ENCODE measurements at places on chromosomes 3 and 15.

DNA sequence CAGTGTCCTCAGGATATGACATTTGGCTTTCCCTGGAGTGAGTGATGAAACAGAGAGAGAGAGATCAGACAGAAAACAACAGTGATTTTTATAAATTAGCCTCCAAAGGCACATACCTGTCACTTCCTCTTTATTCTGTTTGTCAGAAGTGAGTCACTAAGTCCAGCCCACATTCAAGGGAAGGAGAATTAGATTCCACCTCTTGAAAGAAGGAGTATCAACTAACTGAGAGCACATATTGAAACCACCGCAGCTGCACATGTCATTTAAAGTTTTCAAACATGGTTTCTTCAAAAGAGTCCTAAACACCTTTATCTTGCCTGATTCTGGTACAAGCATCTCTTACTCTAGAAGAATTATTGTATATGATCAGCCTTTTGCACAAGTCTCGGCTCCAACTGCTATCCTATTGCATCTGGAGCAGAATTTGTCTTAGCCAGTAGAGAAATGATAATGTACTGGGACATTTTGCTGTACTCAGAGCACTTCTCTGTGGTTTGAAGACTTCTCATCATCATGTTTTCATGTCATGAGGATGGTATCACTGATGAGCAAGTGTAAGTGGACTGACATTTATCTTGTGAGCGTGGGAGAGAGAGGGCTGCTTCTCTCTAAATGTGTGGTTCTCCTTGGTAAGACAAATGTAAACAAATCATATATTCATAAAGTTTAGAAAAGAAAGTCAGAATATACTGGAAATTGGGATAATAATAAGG, 338.9 kb upstream of the CFAP20DC start:
- no peak for DNase-seq

DNA sequence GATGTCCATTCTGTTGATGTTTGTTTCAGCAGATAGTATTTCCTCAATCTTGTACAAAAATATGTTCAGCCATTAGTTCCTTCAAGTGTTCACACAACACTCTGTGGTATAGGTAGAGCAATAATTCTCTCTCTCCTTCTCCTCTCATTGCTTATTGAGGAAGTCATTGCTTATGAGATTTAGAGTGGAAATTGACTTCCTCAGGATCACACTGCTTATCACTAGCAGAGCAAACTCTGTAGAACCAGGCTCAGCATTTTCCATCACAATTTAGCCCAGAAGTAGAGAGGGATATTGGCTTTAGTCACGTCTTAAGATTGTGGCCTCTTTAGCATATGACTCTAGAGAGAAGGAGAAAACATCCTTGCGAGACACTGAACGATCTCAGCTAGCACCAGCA, 31.2 kb downstream of the RAB11A start:
- DNase-seq, result no peak

GRCh38 chr3:60086811-60087210, 1037.0 kb upstream of the CFAP20DC start:
- peak; percentile 3 for DNase-seq

- peak; percentile 75 for DNase-seq
Observed at GRCh38 chr3:39809181-39809994, at the start of gene MYRIP. TSS of gene MYRIP (plus strand) at chr3:39809609. CDS start at chr3:39900817, 91,208 bp downstream.

- DNase-seq, result no peak
Observed at GRCh38 chr3:181868576-181869082, 156.9 kb downstream of the SOX2 start.

GRCh38 chr15:77030048-77030927, 35.4 kb downstream of the PSTPIP1 start:
- DNase-seq, result no peak

DNA sequence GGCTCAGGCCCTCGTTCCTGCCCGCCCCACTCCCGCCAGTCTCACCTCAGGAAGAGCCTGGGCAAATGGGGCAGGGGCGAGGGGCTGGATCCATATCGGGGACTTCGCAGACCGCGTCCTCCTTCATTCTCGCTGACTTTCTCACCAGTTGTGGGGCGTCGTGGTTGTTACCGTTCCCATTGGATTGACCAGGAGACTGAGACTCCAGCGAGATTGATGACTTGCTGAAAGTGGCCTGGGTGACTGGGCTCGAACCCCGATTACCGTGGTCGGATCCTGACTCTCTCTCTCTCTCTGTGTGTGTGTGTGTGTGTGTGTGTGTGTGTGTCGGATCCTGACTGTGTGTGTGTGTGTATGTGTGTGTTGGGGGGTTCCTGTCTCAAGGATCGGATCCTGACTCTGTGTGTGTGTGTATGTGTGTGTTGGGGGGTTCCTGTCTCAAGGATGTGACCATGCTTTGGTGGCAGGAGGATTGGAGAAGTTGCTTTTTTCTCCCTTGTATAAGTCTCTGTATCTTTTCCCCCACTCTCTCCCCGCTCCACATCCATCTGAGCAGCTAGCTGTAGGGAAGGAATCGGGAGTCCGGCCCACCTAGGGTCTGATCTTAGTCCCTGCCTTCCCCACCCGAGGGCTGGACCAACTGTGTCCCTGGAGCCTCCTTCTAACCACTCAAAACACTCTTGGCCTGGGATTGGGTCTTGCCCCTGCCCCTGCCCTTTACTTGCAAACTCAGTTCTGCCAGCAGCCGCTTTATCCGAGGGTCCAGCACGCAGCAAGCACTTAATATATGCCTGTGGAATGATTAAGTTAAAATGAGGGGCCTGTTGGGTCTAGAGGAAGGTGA, 603 bp downstream of the PLEKHO2 start:
- peak; percentile 34 for DNase-seq
